ENCODE measurements at places on chromosomes 16 and 17.

GRCh38 chr17:82201498-82201910, 11.1 kb downstream of the CCDC57 start:
- DNase-seq = no peak

- DNase-seq = peak; percentile 97
Observed at GRCh38 chr16:81181013-81181720, 57.3 kb upstream of the BCO1 start.

DNA sequence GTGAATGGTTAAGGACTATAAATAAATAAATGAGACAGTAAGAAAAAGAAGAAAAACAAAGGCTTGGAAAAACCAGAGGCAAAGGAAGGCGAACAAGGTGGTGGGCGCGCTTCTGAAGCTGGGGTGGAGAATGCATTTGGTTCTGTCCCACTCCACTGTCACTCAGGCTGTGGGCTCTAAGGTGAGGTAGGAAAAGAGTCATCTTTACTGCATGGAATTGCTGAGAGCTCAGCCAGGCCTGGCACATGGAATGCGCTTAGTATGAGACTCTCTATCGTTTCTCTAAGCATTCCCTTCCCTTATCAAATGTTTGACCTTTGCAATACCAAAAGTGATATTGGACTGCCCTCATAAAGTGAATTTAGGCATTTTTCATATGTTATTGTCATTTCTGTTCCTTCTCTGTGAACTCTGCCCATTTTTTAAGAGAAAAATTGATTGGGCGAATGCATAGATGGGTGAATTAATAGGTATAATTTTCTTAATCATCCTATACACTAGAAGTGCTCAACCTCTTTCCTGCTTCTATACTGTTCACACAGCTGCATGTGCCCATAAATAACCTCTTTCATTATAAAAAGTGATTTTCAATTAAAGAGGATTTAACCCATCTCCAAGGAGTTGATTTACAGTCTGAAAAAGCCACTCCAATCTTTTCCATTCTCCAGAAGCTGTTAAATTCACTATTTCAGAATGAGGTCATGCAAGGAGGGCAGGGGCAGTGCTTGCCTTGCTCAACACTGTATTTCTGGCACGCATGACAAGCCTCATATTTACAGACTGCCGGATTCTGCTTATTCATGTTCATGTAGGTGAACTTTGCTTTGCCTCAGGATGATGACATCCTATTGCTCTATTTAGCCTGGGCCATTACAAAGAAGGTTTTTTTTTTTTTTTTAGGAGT, 87.7 kb downstream of the MYH10 start:
- peak; percentile 98 for DNase-seq

- DNase-seq = no peak
Observed at GRCh38 chr17:64192589-64192988, 62.6 kb upstream of the ERN1 start.

DNA sequence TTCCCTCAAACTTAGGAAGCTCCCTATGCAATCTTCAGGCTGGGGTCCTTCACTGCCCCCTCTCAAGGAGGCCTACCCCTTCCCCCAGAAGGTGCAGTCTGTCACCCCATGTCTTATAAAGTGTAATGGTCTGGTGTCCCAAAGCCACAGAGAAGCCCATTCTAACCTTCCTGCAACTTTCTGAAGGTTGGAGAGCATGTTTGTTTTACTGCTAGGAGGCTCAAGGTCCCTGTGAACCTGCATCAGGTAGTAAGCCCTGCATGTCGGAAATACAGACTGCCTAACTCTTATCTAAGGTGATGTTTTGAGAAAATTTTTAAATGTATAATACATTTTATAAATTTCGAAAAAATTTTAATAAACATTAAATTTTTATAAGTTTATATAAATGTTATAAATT, 18.3 kb downstream of the ZNF750 start:
- no peak for DNase-seq

- no peak for DNase-seq
Observed at GRCh38 chr17:56432443-56432842, 161.1 kb upstream of the NOG start.

DNA sequence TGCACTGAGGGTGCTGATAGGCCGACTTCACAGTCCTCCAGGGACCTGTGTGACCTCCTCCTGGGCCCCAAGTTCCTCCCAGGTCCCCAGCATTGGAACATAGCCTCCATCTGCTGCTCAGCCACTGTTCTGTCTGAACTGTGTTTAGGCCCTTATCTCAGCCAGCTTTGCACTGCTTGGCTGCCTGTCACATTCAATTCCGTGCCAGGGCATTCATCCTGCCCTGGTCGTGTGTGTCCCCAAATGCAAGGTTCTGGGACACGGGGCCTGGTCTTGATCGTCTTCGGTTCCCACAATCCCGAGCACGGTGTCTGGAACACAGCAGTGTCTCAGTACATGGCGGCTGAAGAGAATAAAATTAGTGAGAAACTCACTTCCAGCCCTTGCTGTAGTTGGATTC, 69.9 kb upstream of the NFAT5 start:
- no peak for DNase-seq

DNA sequence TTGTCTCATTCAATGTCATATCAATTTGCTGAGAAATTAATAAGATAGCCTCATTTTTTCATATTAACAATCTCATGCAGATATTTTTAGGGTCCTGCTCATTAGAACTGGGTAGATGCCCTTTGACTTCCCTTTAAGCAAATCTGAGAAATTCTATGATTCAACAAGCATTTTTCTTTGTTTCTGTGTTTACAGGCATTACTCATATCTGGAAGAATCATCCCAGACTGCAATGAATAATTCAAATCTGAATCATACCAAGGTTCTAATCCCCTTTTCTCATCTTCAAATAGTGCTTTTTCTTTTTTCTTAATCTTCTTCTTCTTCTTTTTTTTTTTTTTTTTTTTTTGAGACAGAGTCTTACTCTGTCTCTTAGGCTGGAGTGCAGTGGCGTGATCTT, 69.2 kb upstream of the KIFC3 start:
- DNase-seq = peak; percentile 87

All from iris pigment epithelial cell (primary cell).